ENCODE measurements at places on chromosomes 16 and 17.

DNA sequence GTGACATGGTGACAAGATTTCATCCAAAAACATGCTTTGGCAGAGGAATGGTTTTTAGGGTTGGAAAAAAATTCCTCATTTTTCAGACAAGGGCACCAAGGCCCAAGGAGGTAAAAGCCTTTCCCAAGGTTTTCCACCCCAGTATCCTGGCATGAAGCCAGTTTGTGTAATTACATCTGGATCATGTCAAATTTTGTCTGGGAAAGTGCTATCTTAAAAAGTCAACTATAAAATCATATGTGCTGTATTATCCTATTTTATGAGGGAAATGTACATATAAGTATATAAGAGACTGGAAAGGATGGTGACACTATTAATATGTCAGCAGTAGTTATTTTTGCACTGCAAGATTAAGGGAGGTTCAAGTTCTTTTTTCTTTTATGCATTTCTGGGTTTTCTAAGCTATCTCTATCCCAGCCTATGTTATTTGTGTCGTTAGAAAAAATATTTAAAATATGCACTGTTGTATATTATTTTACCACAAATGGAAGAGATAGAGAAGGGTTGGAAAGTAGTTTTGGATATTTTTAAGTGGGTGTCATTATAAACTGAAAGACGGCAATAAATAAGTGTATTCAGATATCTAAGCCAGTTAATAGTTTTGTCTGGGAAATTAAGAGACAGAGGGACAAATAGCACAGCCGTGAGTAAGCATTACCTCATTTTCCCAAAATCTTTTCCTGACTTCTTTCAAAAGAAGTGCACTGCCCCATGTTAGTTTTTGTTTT lies 13.5 kb upstream of the FBXO47 start:
- no peak for DNase-seq

- no peak for DNase-seq
Observed at GRCh38 chr17:47896672-47897490, 845 bp downstream of the SP2 start.

DNA sequence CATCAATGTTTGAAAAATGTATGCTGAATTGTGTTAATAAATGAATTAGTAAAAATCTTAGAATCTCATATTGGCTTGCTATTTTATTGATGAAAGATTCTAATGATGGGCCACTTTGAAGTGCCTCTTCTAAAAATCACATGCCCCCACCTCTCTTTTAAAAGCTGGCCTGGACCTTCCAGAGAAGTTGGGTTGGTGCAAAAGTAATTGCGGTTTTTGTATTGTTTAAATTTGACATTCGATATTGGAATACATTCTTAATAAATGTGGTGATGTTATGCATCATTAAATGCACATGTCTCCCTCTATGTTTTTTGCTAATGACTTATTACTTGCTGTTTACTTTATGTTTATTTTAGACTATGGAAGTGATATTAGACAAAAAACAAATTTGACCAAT lies 314.6 kb upstream of the C16orf82 start:
- DNase-seq: no peak

- no peak for DNase-seq
Observed at GRCh38 chr16:89481356-89481955, 8.9 kb downstream of the ANKRD11 start.

Data from neural crest cell (in vitro differentiated cells).